ENCODE measurements at places on chromosomes 1 and 21.

DNA sequence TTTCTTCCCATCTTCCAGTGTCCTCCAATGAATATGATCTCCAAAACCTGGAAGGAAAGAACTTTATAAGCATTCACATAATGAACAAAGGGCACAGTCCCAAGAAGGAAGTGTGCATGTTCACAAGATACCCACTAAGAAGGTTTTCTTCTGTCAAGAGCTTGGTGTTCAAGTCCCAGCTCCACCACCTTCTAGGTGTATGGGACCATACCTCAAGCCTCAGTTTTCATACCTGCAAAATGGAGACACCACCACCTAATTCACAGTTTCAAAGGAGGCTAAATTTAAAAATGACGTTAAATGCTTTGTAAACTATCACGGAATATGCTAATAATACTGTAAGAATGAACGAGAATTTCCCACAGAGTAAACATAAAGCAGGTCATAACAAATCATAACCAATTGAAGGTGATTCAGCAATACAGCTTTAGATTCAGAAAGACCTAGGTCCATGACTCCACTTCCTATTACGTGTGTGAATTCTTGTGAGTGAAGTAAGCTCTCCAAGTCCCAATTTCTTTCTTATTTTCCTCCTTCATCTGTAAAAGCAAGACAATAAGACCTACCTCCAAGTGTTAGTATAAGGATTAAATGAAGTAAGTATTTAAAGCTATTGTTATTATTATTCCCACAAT, 8.1 kb upstream of the KTI12 start:
- DNase-seq, result no peak

GRCh38 chr1:186461014-186461413, at the start of gene PDC:
TSS of gene PDC (minus strand) at chr1:186461114. CDS start at chr1:186449459, 11,655 bp downstream.
- DNase-seq, result no peak

DNA sequence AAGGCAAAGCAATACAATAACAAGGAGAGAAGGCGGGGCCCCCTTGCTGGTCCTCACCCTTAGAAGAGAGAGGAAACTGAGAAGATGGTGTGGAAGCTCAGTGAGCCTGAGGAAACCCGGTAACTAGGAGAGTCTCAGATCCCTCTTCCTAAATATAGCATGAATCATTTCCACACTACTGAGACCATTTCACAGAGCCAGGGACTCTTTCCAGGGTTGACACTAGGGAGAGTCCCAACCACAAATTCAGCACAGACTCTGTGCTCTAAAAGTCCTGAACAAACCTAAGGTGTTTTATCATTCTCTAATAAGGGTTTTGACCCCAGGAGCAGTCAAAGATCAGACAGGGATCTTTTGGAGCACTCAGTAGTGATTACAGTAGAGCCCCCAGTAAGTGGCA, 647.7 kb downstream of the KCNT2 start:
- no peak for DNase-seq

DNA sequence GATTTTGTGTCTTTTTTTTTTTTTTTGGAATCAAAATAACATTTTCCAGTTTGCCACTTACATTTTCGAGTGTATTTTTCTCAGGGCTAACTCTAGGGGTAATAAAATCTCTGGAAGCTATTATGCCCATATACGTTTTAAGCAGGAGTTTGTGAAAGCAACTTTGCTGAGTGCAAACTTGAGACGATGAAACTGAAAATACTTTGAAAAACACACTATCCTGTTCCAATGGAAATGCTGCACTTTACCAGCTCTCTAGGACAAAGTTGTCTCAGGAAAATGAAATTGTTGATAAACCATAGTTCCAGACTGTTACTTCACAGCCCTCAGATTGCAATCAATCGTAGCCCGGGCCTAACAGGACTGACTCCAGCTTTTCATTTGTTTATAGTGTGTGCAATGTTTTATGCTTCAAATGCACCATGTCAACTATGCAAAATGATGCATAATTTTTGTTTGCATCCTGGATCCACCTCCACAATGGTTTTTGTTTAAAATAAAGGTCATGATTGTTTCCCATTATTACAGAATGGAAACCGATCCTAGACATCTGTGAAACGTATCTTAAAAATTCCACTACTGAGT, 220.6 kb upstream of the PKN2 start:
- DNase-seq, result no peak

- no peak for DNase-seq
Measured at GRCh38 chr1:39833621-39834385, 45.1 kb upstream of the BMP8B start.

- no peak for DNase-seq
Measured at GRCh38 chr1:228013131-228013934, 6.5 kb downstream of the WNT3A start.

- DNase-seq, result no peak
Measured at GRCh38 chr1:208540724-208541123, 296.5 kb upstream of the PLXNA2 start.

- no peak for DNase-seq
Measured at GRCh38 chr1:238119060-238119459, 228.3 kb upstream of the ZP4 start.

GRCh38 chr1:209567698-209568175, 15.8 kb upstream of the CAMK1G start:
- DNase-seq, result no peak
